Activated naive CD8-positive, alpha-beta T cell treated with anti-CD3 and anti-CD28 coated beads, Interleukin-2, amount 10 ng/mL, durations not matched to agents 7 days and 5 days (primary cell): ENCODE measurements at places on chromosomes 16 and 17. TPM values are rescaled to one million over a fixed set of nuclear protein-coding genes. Genes with fewer than 3 reads are reported as not detected.

DNA sequence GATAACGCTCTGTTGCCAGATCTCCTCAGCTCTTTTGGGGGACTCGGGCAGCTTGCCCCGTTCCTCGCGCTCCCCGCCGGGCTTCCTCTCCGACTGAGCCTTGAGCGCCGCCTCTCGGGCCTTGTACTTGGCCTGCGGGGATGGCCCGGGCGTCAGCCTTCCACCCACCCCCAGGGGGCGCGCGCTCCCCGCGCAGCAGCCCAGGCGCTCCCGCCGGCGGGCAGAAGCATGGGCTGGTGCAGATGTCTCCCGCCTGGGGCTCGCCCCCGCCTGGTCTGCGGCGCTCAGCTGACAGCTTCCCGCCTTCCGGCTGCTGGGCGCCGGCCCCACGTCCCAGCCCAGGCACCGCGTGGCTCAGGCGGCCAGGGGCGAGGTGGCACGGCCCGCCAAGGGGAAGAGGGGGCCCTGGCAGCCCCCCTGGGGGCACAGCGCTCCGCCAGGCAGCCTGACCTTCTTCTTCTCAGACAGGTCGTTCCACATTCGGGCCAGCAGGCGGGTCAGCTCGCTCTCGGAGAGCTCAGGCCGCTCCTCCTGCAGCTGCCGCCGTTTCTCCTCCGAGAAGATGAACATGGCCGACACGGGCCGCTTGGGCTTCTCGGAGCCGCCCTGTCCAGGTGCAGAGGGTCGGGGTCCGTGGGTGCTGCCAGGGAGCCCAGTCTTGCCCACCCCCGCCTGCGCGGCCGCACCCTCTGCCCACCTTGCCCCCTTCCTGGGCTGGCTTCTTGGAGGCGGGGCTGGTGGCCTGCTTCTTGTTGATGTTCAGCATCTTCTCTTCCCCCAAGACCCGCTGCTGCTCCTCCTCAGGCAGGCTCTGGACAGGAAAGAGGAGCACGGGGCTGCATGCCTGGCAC is 8.9 kb downstream of the UBTF start:
- DNase-seq, result peak; percentile 99
- H3K27ac ChIP-seq, result peak overlapping the region; percentile 80
- no peaks in the 10 kb centered on the region for H3K27me3 ChIP-seq
- peaks cover 41% of the 10 kb centered on the region for H3K36me3 ChIP-seq
- peaks cover 39% of the 10 kb centered on the region for H3K4me1 ChIP-seq

DNA sequence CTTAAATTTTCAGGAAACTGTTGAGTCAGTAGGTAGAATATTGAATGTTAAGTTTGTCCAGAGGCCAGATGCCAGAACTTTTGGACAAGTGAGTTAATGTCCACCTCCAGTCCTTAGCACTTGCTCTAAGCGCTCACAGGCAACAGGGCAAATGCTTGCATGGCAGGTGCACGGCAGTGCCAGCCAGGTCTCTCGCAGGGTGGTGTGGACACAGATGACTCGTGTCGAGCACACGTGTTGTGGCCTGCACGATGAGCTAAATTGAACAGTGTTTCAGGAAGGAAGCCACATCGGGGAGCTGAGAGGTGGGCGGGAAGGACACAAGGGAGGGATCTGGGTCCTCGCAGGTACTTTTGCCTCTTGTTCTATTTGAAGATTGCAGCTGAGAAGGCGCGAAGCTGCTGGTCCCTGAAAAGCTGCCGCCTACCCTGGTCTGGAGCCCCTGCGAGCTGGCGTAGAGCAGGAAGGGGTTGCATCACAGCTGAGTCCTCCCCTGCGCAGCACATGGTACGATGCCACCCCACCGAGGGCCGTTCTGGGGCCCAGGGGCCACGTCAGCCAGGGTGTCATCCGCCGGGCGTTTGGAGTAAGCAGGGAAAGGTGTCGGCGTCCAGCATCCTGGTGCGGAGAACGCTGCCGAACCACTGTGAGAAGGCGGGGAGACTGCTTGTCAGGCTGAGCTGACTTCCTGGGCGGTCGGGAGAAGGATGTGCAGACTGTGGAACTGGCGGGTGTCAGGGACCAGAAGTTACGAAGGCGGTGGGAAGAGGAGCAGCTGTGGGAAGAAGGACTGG is 6.3 kb downstream of the RAB40C start:
- H3K27ac ChIP-seq, result no peak overlapping the region
- H3K36me3 ChIP-seq, result peaks cover 9% of the 10 kb centered on the region
- H3K4me3 ChIP-seq, result no peak overlapping the region
- no peak for DNase-seq
- peaks cover 7% of the 10 kb centered on the region for H3K4me1 ChIP-seq

DNA sequence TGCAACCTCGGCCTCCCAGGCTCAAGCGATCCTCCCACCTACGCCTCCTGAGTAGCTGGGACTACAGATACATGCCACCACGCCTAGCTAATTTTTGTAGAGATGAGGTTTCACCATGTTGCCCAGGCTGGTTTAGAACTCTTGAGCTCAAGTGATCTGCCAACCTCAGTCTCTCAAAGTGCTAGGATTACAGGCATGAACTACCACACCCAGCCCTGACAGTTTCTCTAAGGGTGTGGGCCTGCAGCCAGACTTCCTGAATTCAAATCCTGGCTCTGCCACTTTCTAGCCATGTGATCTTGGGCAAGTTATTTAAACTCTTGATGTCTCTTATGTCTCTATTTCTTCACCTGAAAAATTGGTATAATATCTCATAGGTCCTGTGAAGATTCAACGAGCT is 5.6 kb downstream of the CUEDC1 start:
- peaks cover 33% of the 10 kb centered on the region for H3K4me1 ChIP-seq
- no peak for DNase-seq
- peaks cover 63% of the 10 kb centered on the region for H3K27me3 ChIP-seq
- no peaks in the 10 kb centered on the region for H3K36me3 ChIP-seq

DNA sequence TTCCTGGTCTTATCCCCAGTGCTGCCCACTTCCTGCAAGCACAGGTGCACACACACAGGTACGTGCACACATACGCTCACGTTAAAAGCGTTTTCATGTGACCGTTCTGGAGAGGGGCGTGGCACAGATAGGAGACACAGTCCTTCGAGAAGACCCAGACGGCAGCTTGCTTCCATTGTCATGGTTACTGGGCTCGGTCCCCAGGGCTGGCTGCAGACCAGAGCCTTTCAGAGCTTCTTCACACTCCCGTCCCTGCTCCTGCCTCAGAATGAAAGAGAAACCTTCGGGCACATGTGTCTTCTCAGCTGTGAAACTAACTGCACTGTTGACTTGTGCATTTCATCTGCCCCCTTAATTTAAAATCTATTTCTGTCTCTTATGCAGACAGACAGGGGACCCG is 154.2 kb downstream of the PITPNC1 start:
- H3K36me3 ChIP-seq, result peaks cover 19% of the 10 kb centered on the region
- no peaks in the 10 kb centered on the region for H3K27me3 ChIP-seq
- no peak for DNase-seq
- no peak overlapping the region for H3K4me3 ChIP-seq
- H3K27ac ChIP-seq, result no peak overlapping the region

GRCh38 chr17:42673885-42674754 is 2.7 kb downstream of the PLEKHH3 start:
- peaks cover 52% of the 10 kb centered on the region for H3K27me3 ChIP-seq
- peak; percentile 45 for DNase-seq
- H3K4me1 ChIP-seq, result peaks cover 32% of the 10 kb centered on the region
- H3K36me3 ChIP-seq, result no peaks in the 10 kb centered on the region
- H3K27ac ChIP-seq, result no peak overlapping the region

DNA sequence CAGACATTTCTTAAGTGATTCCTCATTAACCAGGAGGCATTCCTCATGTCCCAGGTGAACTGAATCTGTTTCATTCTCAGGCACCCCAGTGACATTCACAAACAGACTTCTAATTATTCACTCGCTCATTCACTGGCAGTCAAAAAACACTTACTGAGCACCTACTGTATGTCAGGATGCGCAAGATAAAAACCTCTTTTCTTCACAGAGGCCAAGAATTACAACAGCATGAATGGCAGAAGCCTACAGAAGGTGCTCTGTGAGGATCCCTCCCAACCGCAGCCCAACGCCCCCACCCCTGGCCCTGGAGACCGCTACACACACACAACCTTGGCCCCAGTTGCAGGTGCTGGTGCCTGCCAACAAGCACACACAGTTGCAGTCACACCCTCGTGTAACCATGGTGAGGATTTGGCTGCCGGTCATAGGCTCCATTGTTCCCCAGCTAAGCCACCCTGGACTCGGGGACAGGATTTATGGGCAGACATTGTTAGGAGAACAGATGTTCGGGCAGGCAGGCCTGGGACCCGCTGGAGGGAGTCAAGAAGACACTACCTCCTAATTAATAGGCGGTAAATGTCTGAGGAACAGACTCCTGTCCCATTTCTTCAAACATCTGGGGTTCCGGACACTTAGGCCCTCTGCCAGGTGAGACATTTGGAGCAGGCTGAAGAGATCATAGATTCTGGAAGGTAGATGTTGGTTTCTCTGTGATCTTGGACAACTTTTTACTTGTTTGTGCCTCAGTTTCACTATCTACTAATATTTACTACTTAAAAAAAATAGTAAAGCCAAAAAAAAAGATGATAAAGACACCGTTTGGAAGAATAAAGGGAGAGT is 43.2 kb downstream of the CUEDC1 start:
- H3K27me3 ChIP-seq, result peaks cover 16% of the 10 kb centered on the region
- H3K4me1 ChIP-seq, result peaks cover 1% of the 10 kb centered on the region
- H3K27ac ChIP-seq, result no peak overlapping the region
- no peaks in the 10 kb centered on the region for H3K36me3 ChIP-seq

DNA sequence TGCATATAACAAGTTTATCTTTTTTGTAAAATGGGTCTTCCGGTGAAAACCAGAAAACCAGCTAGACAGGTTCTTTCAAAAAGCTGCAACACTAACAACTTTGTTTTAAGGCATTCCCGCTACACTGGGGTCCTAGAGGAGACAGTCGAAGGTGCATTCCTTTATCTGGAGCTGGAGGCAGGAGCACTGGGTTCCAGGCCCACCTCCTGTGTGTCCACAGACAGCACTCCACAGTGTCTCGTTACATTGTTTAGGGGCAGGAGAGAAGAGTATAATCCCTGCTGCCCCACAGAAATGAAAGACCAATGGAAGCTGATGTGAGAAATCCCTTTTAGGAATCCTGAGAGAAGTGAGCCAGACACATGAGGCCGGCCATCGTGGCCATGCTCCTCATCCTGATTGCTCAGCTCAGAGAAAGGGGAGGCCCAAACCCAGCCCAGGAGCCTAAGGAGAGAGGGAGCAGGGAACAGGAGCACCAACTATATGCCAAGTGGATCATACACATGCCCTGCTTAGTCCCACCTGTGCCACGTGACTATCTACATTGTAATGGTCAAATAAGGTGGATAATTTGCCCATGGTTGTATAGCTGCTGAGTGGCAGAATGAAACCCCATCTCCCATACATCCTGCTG is 59.5 kb downstream of the CCDC182 start:
- no peak overlapping the region for H3K4me3 ChIP-seq
- peaks cover 1% of the 10 kb centered on the region for H3K4me1 ChIP-seq
- DNase-seq, result no peak
- peaks cover 4% of the 10 kb centered on the region for H3K36me3 ChIP-seq

The B3GNT9 gene
- total RNA-seq, result 9.0 TPM

The OTOA gene
- total RNA-seq, result 0.17 TPM
